ENCODE measurements at places on chromosomes 2 and 18.

DNA sequence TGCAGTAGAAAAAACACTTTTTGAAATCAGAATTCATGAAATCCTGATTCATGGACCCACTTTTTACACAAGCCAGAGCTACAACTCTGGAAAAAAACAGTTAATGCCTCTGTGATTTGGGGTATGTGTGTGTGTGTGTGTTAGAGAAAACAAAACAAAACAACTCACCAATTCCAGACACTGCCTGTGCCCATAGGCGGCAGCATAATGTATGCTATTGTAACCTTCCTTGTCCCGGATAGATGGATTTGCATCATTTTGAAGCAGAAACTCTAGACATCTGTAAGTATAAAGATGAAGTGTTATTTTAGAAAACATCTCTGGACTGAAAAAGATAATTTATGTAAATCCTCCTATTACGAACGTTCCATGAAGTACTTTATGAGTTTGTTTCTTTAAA, 152.0 kb upstream of the PGAP1 start:
- no peak for DNase-seq

DNA sequence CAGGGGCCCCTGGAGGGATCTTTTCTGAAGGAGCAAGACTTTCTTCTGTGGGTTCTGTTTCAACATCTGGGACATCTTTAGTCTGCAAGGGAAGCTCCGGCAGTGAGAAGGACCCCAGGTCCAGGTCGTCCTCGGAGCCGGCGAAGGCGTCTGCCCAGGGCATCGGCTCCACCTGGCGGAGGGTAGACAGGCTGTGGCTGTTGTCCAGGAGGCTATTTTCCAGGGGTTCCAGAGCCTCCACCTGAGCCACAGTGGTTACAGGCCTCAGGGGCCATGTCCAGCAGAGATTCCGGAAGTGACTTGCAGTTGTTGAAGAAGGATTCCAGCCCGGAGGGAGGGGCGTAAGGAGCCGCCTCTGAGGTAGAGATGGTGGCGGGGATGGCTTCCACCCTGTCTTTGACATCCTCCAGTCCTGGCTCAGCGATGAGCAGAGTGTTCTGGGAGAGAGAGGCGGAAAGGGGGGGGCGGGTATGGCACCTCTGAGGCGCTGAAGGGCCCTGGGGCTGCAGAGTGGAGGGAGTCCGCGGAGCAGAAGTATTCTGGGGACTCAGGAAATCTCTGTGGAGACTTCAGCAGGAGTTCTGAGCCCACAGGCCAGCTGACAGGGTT, 891.3 kb upstream of the LRRTM1 start:
- DNase-seq: no peak

- no peak for DNase-seq
Observed at GRCh38 chr2:229996320-229996719, 72.4 kb downstream of the SLC16A14 start.

DNA sequence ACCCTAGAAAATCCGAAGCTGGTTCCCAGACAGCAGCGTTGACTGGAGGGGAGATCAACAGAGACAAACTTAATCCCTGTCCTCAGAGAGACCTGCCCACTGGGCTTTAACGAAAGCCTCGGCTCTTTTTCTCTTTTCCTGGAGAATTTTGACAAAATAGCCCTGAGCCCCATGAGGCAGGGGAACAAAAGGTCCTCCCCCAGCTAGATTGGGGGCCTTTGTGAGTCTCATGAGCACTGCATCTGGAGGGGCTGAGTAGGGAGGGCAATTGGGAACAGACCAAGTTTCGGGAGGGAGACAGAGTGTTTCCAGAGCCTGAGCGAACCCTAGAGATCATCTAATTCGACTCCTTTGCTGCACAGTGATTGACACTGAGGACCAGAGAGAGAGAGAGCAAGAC, 123.9 kb upstream of the HAAO start:
- no peak for DNase-seq

- no peak for DNase-seq
Observed at GRCh38 chr2:20061476-20061875, 10.0 kb upstream of the LAPTM4A start.

DNA sequence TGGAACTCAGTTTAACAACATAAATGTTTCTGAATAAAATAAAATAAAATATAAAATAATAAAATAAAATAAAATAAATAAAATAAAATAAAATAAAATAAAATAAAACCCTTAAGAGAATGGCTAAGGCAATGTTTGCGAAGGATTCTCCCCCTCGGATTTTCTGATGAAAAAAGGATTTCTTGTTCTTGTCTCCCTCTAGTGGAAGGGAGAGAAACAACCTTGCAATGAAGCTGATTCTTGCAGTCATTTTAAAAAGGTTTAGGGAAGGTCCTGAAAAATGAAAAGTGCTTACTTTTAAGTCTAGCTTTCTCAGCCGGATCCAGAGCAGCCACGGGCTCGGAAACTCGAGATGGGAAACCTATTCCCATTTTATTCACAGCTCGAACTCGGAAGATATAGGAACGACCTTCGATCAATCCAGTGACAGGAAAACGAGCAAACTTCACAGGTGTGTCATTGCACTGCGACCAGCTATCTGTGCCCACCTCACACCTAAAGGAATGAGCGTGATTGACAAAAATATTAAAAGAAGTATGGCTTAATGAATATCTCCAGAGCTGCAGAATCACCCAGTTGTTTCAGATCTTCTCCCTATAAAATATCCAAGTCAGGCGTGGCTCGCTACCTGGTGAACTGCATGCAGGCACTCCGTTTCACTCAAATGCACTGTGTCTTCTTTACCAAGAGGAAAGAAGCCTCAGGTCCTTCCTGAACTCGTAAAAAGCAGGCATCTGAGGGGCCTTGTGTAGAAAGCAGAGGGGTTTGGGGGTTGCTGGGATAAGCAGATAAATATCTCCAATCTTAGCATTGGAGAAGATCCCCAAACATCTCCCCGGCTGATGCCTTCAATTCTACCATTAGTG, 68.1 kb downstream of the MYOM1 start:
- DNase-seq: peak; percentile 10

- no peak for DNase-seq
Observed at GRCh38 chr2:120142528-120143219, 80.5 kb downstream of the TMEM185B start.

GRCh38 chr2:173002751-173003541, 72.7 kb upstream of the MAP3K20 start:
- DNase-seq: no peak

DNA sequence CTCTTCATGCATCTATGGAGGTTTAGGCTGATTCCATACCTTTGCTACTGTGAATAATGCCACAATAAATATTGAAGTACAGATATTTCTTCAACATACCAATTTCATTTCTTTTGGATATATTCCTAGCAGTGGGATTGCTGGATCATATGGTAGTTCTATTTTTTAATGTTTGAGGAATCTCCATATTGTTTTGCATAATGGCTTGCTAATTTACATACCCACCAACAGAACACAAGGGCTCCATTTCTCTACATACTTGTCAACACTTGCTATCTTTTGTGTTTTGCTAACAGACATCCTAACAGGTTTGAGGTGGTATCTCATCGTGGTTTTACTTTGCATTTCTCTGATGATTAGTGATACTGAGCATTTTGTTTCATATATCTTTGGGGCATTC, 253.2 kb downstream of the ZNF804A start:
- DNase-seq: no peak

GRCh38 chr2:8247905-8248622, 433.8 kb upstream of the ID2 start:
- DNase-seq: no peak

GRCh38 chr2:121748202-121748601, 7.2 kb upstream of the TSN start:
- DNase-seq: no peak

DNA sequence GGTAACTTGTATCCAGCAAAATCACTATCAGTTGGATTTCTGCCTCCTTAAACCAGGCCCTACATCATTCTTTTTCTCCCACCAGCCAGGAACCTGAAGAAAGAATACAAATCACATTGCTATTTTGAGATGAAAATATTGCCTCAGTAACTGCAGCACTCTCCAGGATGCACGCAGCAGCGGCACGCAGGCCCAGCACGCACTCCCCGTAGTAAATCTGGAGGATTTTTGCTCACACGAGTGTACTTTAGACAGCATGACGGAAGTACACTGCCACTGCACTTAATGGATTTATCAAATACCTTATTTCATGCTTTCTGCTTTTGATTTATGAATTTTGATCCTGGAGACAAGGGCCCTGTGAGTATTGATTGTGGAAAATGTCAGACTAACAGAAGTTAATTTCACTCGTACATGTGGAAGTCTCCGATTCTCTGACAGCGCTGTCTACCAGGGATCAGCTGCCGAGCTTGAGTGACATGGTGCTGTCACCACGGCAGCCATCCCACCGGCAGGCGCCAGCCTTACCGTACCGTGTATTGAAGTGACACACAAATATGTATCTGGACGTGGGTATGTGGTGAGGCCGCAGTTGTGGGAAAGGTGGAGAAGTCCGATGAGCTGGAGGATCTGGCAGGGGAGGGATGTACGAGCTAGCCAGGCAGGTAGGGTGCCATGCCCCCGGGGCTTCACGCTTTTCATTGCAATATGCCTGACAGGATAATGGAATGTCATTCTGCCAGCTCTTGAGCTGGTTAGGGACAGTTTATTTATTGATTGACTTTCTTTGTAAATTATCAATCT, 863.7 kb downstream of the GALR1 start:
- DNase-seq: no peak

DNA sequence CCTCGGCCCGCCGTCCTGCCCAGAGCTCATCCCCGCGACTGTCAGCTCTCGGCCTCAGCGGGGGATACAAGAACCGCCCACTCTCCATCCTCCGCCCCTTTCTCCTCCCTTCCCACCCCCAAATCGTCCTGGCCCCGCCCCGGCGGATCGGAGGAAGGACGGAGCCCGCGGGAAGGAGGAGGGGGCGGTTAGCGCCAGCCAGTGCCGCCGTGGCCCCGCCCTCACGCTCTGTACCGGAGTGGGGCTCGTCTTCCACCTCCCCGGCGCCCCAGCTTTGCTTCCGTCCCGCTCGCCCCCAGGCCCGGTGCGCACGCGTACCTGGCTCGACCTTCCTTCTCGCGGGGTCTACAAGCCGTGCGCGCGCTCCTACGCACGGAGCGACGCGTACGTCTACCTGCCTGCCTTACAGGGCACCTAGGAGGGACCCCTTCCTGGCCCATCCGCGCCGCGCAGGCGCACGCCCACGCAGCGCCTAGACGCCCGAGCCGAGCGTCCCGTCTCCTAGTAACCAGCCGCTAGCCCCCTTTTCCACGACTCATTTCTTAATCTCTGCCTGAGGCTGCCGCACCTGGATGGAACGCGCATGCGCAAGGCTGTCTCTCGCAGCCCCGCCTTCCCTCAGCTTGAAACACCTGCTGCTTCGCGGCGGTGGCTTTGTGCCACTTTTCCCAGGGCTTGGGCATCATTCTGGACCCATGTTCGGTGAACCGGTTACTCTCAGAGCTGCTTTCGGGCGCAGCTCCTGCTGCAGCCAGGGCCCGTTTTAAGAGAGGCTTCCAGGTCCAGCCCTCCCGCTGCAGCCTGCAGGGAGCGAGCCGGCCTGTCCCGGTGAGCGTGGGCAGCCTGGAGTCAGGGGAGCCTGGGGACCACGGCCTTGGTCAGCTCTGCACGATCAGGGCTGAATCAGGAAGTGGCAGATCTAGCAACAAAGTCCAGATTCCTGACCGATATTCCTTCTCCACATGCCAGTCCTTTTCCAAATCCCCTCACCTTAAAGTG, at the start of gene C2orf15:
TSS of gene C2orf15 (plus strand) at position 598 of the 999 bp plus-strand sequence. CDS start 8,852 bp downstream, outside the sequence.
- DNase-seq: peak; percentile 90

DNA sequence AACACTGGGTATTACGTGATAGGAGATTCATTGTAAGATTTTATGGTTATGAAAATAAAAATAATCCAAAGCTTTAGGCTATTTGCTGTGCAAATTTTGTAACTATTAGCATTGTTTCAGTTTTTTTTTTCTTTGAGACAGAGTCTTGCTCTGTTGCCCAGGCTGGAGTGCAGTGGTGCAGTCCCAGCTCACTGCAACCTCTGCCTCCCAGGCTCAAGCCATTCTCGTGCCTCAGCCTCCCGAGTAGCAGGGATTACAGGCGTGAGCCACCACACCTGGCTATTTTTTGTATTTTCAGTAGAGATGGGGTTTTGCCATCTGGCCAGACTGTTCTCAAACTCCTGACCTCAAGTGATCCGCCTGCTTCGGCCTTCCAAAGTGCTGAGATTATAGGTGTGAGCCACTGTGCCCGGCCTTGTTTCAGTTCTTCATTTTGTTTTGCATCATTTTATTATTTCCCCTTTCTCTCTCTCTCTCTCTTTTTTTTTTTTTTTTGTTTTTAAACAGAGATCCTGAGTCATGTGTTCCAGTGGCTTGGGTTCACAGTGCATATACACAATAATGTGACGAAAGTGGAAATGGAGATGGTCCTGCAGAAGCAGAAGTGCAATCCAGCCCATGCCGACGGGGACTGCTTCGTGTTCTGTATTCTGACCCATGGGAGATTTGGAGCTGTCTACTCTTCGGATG, 25.8 kb downstream of the CASP10 start:
- DNase-seq: no peak

GRCh38 chr18:9984080-9984479, 70.3 kb downstream of the VAPA start:
- DNase-seq: no peak

DNA sequence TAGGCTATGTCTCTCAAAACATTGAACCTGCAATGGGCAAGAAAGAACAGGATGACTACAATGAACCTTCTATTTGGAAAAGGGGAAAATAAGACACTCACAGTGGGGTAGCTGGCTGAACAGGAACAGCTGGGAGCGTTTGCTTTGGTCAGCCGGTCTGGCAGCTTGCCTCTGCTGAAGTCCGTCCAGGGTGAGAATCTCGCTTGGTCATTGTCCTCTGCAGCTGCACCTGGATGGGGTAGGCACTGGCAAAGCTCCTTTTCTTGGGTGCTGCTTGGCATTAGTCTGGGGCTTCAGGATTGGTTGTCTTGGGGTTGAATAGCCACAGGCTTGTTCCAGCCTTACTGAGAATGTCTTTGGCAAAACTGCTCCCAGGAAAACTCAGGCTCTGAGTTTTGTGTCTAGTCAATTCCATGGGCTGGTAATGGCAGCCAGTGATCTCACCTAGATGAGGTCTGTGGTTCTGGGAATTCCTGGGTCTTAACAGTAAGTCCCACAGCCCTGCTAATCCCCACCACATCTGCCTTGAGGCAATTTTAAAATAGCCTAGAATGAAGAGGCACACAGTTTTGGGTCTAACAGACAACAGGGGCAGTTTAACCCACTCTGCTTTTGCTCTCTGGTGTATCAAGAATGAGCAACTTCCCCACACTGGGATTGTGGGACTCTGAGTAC, 13.4 kb downstream of the NEDD4L start:
- DNase-seq: no peak

DNA sequence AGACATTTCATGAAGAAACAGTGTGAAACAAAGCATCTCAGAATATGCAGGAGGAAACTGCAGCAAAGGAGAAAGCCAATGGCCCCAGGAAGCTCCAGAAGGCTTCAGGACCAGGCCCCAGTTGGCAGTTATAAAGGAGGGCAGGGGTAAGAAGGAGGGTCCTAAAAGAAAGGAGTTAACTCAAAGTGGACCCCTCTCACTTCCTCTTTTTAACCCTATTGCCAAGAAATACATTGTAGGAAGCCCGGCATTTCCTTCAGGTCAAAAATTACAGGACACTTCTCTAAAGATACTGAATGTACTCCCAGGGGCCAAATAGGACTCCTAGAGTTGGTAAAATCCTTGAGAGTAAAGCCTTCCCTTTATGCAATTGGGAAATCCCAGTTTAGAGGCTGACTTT, 77.1 kb upstream of the TGFA start:
- DNase-seq: no peak

- DNase-seq: no peak
Observed at GRCh38 chr2:86054535-86055082, 51.1 kb downstream of the POLR1A start.

- no peak for DNase-seq
Observed at GRCh38 chr18:77007251-77007650, 125.3 kb downstream of the MBP start.

All from right renal pelvis (tissue), 4 donors.